Activated CD8-positive, alpha-beta T cell treated with anti-CD3 and anti-CD28 coated beads, Interleukin-2, amount 10 ng/mL, durations not matched to agents 7 days and 5 days (primary cell): ENCODE measurements at places on chromosomes 2 and 18. TPM values are rescaled to one million over a fixed set of nuclear protein-coding genes. Genes with fewer than 3 reads are reported as not detected.

NLRC4 gene
- not detected for total RNA-seq

TGFA gene
- total RNA-seq: 0.13 TPM

RAB11FIP5 gene
- total RNA-seq: 1.7 TPM

NUP35 gene
- 18.8 TPM for total RNA-seq

MAP3K2 gene
- total RNA-seq: 58.5 TPM

LRRTM4 gene
- not detected for total RNA-seq

CDH20 gene
- total RNA-seq: not detected

CHPF gene
- total RNA-seq: 7.1 TPM

TXNL1 gene
- total RNA-seq: 54.4 TPM

GNLY gene
- total RNA-seq: 143 TPM

AQP12A gene
- total RNA-seq: not detected

RESP18 gene
- total RNA-seq: not detected

SCN3A gene
- not detected for total RNA-seq

ELOA2 gene
- not detected for total RNA-seq

LMAN2L gene
- total RNA-seq: 7.4 TPM

LYPD6 gene
- not detected for total RNA-seq

CXCR1 gene
- total RNA-seq: 0.53 TPM

DYTN gene
- total RNA-seq: not detected

RTKN gene
- 0.37 TPM for total RNA-seq

SMYD1 gene
- total RNA-seq: not detected

MRO gene
- total RNA-seq: not detected

ADD2 gene
- total RNA-seq: 14.2 TPM

KLHL41 gene
- total RNA-seq: not detected

SP140L gene
- 96.2 TPM for total RNA-seq

CFAP65 gene
- not detected for total RNA-seq

SERPINB8 gene
- 2.7 TPM for total RNA-seq

ZNF519 gene
- 17.1 TPM for total RNA-seq

DNAJC5G gene
- total RNA-seq: not detected

FOSL2 gene
- total RNA-seq: 40.9 TPM

LIMS4 gene
- 0.78 TPM for total RNA-seq

SMARCAL1 gene
- total RNA-seq: 26.8 TPM

MERTK gene
- 0.21 TPM for total RNA-seq

AGXT gene
- total RNA-seq: not detected

EFEMP1 gene
- not detected for total RNA-seq

MYL12A gene
- total RNA-seq: 901 TPM

MPP4 gene
- not detected for total RNA-seq

LIMS3 gene
- total RNA-seq: 0.74 TPM

SGPP2 gene
- 0.11 TPM for total RNA-seq

NYAP2 gene
- not detected for total RNA-seq

FAM124B gene
- total RNA-seq: 0.16 TPM

PPIL3 gene
- total RNA-seq: 82.9 TPM

HIBCH gene
- total RNA-seq: 13.5 TPM

GBX2 gene
- not detected for total RNA-seq

KIF1A gene
- total RNA-seq: 1.5 TPM

SH2D6 gene
- 0.73 TPM for total RNA-seq

ACKR3 gene
- 3.6 TPM for total RNA-seq

LYPD1 gene
- not detected for total RNA-seq

MTX2 gene
- total RNA-seq: 10.1 TPM

LONRF2 gene
- 0.05 TPM for total RNA-seq

RNF103 gene
- total RNA-seq: 8.7 TPM

PLEK gene
- total RNA-seq: 4.5 TPM

GPR17 gene
- total RNA-seq: not detected

TMEM37 gene
- total RNA-seq: not detected

CFC1 gene
- not detected for total RNA-seq

RRM2 gene
- 571 TPM for total RNA-seq

AMER3 gene
- not detected for total RNA-seq

RASGRP3 gene
- total RNA-seq: 3.7 TPM

FZD7 gene
- total RNA-seq: not detected

TMEM247 gene
- not detected for total RNA-seq
